ENCODE measurements at places on chromosomes 2 and 18. TPM values are rescaled to one million over a fixed set of nuclear protein-coding genes. Genes with fewer than 3 reads are reported as not detected.
A peak's percentile ranks its signal among the peaks of the same experiment; 100 is the strongest.

GRCh38 chr2:228318218-228318617 lies 136.7 kb upstream of the SPHKAP start:
- H3K27ac ChIP-seq: no peak overlapping the region
- H3K27me3 ChIP-seq: no peaks in the 10 kb centered on the region
- H3K36me3 ChIP-seq: no peaks in the 10 kb centered on the region
- DNase-seq: no peak
- no peaks in the 10 kb centered on the region for H3K4me1 ChIP-seq

DNA sequence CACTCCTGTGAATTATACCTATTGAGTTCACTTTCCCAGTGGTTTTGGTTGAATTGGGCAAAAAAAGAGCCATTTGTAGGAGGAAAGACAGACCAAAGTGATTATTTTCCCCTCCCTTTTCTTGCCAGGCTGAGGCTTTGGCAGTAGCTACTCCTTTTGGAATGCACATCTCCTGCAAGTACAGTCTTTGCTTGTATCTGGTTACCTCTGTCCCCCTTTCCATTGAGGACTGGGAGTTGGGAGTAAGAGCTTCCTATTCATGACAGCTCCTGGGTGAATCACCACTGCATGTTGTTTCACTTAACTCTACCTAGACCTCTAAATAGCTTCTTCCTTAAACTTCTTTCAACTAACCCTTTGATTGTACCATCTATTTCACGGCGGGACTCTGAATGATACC lies 695.3 kb upstream of the ZNF804A start:
- H3K4me1 ChIP-seq: no peaks in the 10 kb centered on the region
- no peaks in the 10 kb centered on the region for H3K36me3 ChIP-seq
- no peaks in the 10 kb centered on the region for H3K27me3 ChIP-seq

The B3GNT7 gene
- total RNA-seq: 6.7 TPM

GRCh38 chr2:174603280-174603679 lies 5.7 kb upstream of the WIPF1 start:
- peak; percentile 76 for DNase-seq
- no peaks in the 10 kb centered on the region for H3K4me1 ChIP-seq
- H3K27ac ChIP-seq: no peak overlapping the region

The ASB18 gene
- total RNA-seq: not detected

GRCh38 chr2:60882971-60883753 lies 1.8 kb downstream of the REL start:
- H3K4me3 ChIP-seq: peak overlapping the region; percentile 38
- peaks cover 6% of the 10 kb centered on the region for H3K4me1 ChIP-seq
- DNase-seq: no peak
- no peaks in the 10 kb centered on the region for H3K36me3 ChIP-seq

The MXD1 gene
- 21.1 TPM for total RNA-seq

DNA sequence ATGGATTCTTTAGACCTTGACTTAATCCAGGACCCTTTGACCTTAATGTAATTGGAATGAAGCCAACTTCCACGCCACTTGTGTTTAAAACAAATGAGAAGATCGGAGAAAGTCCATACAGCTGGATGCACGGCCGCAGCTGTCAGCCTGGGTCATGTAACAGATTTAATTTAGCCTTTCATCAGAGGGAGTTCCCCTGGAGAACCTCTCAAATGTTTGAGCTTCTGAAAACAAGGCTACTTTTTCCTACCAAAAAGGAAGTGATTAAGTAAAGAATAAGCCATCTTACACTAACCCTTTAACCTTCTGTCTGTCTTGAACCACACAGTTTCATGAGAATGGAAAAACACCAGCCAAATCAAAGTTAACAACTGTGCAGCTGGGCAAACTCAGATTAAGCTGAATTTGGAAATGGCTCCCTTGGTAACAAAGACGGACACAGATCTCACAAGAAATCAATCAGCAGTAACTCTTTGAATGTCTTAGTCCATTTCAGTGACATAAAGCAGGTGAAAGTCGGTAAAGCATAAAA lies 103.6 kb downstream of the DOCK10 start:
- H3K4me3 ChIP-seq: no peak overlapping the region
- H3K27ac ChIP-seq: no peak overlapping the region
- peaks cover 15% of the 10 kb centered on the region for H3K4me1 ChIP-seq
- H3K27me3 ChIP-seq: no peaks in the 10 kb centered on the region
- H3K36me3 ChIP-seq: no peaks in the 10 kb centered on the region

- H3K27ac ChIP-seq: no peak overlapping the region
- H3K4me3 ChIP-seq: no peak overlapping the region
- no peaks in the 10 kb centered on the region for H3K36me3 ChIP-seq
- no peaks in the 10 kb centered on the region for H3K27me3 ChIP-seq
- H3K4me1 ChIP-seq: no peaks in the 10 kb centered on the region
- peak; percentile 60 for DNase-seq
These were observed 133.1 kb downstream of the NFATC1 start for GRCh38 chr18:79528846-79529245.

The AKAIN1 gene
- total RNA-seq: not detected

GRCh38 chr2:169038338-169038757 lies 7.2 kb upstream of the ABCB11 start:
- H3K4me1 ChIP-seq: no peaks in the 10 kb centered on the region
- no peaks in the 10 kb centered on the region for H3K27me3 ChIP-seq
- no peak for DNase-seq
- no peaks in the 10 kb centered on the region for H3K36me3 ChIP-seq
- no peak overlapping the region for H3K27ac ChIP-seq
- no peak overlapping the region for H3K4me3 ChIP-seq

- no peaks in the 10 kb centered on the region for H3K4me1 ChIP-seq
- no peak overlapping the region for H3K4me3 ChIP-seq
- no peaks in the 10 kb centered on the region for H3K27me3 ChIP-seq
- no peak for DNase-seq
- H3K36me3 ChIP-seq: peaks cover 1% of the 10 kb centered on the region
These were observed 96.0 kb downstream of the SMAD7 start for GRCh38 chr18:48854780-48855179.

- H3K4me1 ChIP-seq: no peaks in the 10 kb centered on the region
- no peaks in the 10 kb centered on the region for H3K27me3 ChIP-seq
- no peak overlapping the region for H3K4me3 ChIP-seq
- DNase-seq: no peak
- H3K27ac ChIP-seq: no peak overlapping the region
These were observed 551.7 kb upstream of the NETO1 start for GRCh38 chr18:73419531-73419930.

The AMER3 gene
- total RNA-seq: not detected

DNA sequence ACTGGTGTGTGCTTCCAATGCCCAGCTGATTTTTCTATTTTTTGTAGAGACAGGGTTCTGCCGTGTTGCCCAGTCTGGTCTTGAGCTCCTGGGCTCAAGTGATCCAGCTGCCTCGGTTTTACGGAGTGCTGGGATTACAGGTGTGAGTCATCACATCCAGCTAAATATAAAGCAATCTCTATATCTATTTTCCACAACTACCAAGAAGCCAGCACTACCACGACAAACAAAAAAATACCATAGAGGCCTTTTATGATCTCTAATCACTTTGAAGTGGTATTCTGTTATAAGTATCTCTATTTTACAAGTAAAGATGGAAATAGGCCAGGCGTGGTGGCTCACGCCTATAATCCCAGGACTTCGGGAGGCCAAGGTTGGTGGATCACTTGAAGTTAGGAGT lies 34.7 kb downstream of the C2orf74 start:
- H3K4me3 ChIP-seq: no peak overlapping the region
- no peak overlapping the region for H3K27ac ChIP-seq
- no peaks in the 10 kb centered on the region for H3K36me3 ChIP-seq
- no peaks in the 10 kb centered on the region for H3K27me3 ChIP-seq

The RAB27B gene
- 0.39 TPM for total RNA-seq

DNA sequence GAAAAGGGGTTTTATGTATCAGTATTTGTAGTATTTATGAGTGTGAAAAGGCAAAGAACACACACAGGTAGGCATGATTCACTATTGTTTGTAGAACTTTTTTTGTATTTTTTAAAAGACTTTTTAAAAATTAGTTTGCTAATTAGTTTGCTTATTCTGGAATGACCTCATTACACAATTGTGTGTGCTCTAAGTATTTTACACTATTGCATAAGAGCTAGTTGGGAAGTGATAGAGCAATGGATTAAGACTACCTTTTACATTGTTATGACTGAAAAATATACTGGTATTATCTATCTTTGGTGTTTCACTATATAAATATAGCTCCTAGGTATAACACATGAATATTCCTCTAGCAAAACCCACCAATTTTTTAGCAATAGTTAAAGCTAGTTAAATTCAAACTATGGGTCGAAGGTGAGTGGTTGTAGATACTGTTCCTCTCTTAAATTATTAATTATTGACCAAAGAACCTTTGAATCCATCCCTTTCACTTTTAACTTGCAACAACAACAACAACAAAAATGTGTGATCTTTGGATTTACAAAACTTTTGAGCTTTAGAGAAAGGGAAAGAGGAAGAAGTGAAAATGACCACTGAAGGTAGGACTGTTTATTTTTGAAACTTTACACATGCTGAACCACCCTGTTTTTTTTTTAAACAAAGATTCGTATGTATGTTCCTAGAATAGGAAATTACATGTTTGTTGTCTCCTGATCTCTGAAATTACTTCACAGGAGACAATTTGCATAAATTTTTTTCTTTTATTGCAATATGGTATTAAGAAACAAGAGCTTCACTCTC lies 18.7 kb downstream of the ITPRID2 start:
- H3K27ac ChIP-seq: no peak overlapping the region
- DNase-seq: no peak
- H3K27me3 ChIP-seq: no peaks in the 10 kb centered on the region
- no peaks in the 10 kb centered on the region for H3K4me1 ChIP-seq

GRCh38 chr2:120511536-120511935 lies 165.6 kb downstream of the INHBB start:
- H3K27ac ChIP-seq: no peak overlapping the region
- H3K4me3 ChIP-seq: no peak overlapping the region
- no peaks in the 10 kb centered on the region for H3K36me3 ChIP-seq
- H3K27me3 ChIP-seq: no peaks in the 10 kb centered on the region
- H3K4me1 ChIP-seq: no peaks in the 10 kb centered on the region

The IL36G gene
- not detected for total RNA-seq

The ALPG gene
- not detected for total RNA-seq

GRCh38 chr2:36569267-36569856 lies 28.6 kb downstream of the FEZ2 start:
- H3K4me3 ChIP-seq: no peak overlapping the region
- no peak for DNase-seq
- no peak overlapping the region for H3K27ac ChIP-seq
- peaks cover 2% of the 10 kb centered on the region for H3K4me1 ChIP-seq
- H3K36me3 ChIP-seq: no peaks in the 10 kb centered on the region

- H3K4me1 ChIP-seq: no peaks in the 10 kb centered on the region
- no peak overlapping the region for H3K27ac ChIP-seq
- peaks cover 4% of the 10 kb centered on the region for H3K36me3 ChIP-seq
- no peak overlapping the region for H3K4me3 ChIP-seq
These were observed 57.8 kb downstream of the VIL1 start for GRCh38 chr2:218476676-218477075.

The CPO gene
- total RNA-seq: 0.58 TPM

- H3K27ac ChIP-seq: no peak overlapping the region
- no peaks in the 10 kb centered on the region for H3K27me3 ChIP-seq
- no peak overlapping the region for H3K4me3 ChIP-seq
- no peaks in the 10 kb centered on the region for H3K4me1 ChIP-seq
- no peaks in the 10 kb centered on the region for H3K36me3 ChIP-seq
These were observed 5.5 kb upstream of the HNRNPA3 start for GRCh38 chr2:177207101-177207500.

The APOB gene
- 4.7 TPM for total RNA-seq

DNA sequence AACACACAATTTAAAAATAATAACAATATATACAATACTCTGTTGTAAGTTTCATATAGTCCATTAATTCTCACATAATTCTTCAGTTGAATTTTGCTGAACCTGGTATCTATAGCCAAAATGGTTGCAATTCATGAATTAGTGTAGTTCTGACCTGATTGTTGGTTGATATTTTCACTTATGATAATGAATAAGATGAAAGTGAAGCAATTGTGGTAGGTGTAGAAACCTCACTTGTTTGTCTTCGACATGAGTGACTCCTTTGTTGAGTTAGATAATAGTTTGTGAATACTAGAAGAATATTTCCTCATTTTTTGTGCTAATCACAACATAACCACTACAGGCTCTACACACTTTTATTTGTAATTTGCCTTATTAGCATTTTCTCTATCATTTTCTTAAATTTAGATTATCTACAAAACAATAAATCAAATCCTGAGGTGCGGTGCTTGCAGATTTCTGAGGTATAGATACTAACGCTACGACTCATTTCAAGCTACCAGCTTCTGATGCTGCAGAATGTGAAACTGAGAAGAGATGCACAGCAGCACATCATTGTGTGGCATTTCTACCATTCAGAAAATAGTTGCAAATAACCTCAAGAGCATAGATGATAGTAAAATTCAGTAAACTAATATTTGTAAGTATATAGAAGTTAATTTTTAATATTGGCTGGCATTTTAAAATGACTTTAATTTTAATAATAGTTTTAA lies 117.9 kb downstream of the KCNH7 start:
- no peak for DNase-seq
- H3K27me3 ChIP-seq: no peaks in the 10 kb centered on the region
- no peaks in the 10 kb centered on the region for H3K36me3 ChIP-seq

The NEURL3 gene
- total RNA-seq: 0.33 TPM

GRCh38 chr2:70310899-70311298 lies 9.0 kb upstream of the FAM136A start:
- no peaks in the 10 kb centered on the region for H3K36me3 ChIP-seq
- no peak overlapping the region for H3K4me3 ChIP-seq
- H3K4me1 ChIP-seq: no peaks in the 10 kb centered on the region
- no peak overlapping the region for H3K27ac ChIP-seq
- H3K27me3 ChIP-seq: no peaks in the 10 kb centered on the region

- peak overlapping the region; percentile 51 for H3K4me3 ChIP-seq
- H3K36me3 ChIP-seq: no peaks in the 10 kb centered on the region
- no peaks in the 10 kb centered on the region for H3K4me1 ChIP-seq
These were observed 1.8 kb downstream of the RNF138 start for GRCh38 chr18:32093523-32093922.

- H3K4me3 ChIP-seq: no peak overlapping the region
- no peaks in the 10 kb centered on the region for H3K27me3 ChIP-seq
- H3K36me3 ChIP-seq: no peaks in the 10 kb centered on the region
- H3K27ac ChIP-seq: no peak overlapping the region
- DNase-seq: no peak
These were observed 359.5 kb downstream of the RND3 start for GRCh38 chr2:150127995-150128394.

DNA sequence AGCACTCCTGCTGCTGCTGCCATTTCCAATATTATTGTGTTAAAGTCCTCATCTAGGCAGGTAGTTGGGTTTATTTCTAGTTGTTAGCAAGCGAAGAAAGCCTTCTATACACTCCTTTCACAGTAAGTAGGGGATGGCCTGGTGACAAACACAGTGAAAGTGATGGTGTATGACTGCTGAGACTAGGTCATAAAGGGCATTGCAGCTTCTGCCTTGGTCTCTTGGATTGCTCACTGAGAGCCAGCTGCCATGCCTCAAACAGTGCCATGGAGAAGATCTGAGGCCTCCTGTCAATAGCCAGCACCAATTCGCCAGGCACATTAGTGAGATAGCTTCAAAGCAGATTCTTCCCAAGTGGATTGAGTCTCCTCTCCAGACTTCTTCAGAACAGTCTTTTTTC lies 27.6 kb upstream of the MSTN start:
- H3K36me3 ChIP-seq: no peaks in the 10 kb centered on the region
- H3K4me1 ChIP-seq: no peaks in the 10 kb centered on the region
- H3K4me3 ChIP-seq: no peak overlapping the region
- DNase-seq: no peak
- H3K27ac ChIP-seq: no peak overlapping the region

The HAT1 gene
- total RNA-seq: 27.8 TPM

- H3K27ac ChIP-seq: no peak overlapping the region
- H3K36me3 ChIP-seq: no peaks in the 10 kb centered on the region
- H3K4me3 ChIP-seq: no peak overlapping the region
- DNase-seq: no peak
- H3K4me1 ChIP-seq: no peaks in the 10 kb centered on the region
These were observed 165.4 kb downstream of the MYCN start for GRCh38 chr2:16105669-16106281.

The TFCP2L1 gene
- total RNA-seq: 0.69 TPM

Data from aorta (tissue), 5 donors.